ENCODE measurements at places on chromosomes 1 and 21.
A peak's percentile ranks its signal among the peaks of the same experiment; 100 is the strongest.

DNA sequence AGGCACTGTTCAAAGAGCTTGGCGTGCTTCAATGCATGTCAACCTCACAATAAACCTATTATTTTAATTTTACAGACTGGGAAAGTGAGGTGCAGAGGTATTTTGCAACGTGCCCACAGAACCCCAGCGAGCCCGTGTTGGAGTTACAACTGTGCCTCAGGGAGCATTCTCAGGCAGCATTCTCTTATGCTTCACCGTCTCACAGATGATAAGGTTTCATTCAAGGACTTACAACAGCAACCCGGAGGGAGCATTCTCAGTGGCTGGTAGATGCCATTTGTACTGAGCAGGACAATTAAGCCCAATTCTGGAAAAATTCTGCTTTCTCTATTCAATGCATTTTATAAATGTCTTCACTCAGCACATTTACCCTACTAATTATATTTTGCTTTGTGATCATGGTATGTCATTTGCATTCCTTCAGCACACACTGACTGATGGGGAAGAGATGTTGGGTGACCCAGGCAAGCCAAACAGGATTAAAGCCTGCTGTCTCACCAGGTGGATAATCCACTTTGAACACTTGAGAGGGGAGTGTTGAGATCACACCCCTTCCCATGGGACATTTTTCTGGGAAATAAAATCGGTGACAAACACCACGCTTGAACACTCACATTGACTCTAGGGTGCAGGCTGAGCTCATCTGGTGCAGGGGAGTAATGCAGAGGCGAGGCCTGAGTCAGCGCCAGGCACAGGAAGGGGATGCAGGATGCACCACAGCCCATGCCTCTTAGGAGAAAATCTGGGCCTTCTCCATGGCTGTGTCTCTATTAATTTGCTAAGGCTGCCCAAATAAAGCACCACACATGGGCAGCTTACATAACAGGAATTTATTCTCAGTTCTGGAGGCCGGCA lies 113.9 kb downstream of the CLIC6 start:
- DNase-seq = no peak

DNA sequence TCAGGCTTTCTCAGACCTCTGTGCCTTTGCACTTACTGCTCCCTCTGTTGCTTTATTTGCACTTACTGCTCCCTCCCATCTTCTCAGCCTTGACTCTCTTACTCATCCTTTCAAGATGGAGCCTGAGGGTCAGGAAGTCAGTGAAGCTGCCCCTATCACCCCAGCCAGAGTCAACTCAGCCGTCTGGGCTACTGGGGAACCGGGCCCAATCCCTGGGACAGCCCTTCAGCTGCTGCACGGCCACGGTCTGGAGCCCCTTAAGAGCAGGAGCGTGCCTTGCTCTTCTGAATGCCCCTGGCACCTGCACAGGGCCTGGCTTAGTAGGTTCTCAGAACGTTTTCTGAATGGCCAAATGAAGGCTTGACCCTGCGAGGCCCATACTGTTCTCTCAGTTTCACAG lies 244.4 kb downstream of the FOXD2 start:
- DNase-seq = no peak

DNA sequence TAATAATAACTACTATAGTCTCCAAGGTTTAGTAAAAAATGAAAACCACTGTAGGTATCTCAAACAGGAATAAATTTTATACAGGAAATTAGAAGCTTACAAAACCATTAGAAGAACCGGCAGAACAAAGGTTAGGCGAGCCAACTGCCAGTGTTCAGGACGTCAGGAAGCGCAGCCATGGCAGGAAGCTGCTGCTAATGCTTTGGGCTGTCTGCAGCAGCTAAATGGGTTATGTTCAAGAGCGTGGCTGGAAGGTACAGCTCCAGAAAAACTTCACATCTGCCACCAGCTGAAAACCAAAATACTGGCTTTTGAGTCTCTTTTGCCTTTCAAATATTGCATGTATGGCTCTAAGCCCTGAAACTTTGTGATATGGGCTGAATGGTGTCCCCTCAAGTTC lies 35.7 kb upstream of the MYSM1 start:
- no peak for DNase-seq

GRCh38 chr1:56326056-56326455 lies 253.3 kb downstream of the PLPP3 start:
- DNase-seq = no peak

DNA sequence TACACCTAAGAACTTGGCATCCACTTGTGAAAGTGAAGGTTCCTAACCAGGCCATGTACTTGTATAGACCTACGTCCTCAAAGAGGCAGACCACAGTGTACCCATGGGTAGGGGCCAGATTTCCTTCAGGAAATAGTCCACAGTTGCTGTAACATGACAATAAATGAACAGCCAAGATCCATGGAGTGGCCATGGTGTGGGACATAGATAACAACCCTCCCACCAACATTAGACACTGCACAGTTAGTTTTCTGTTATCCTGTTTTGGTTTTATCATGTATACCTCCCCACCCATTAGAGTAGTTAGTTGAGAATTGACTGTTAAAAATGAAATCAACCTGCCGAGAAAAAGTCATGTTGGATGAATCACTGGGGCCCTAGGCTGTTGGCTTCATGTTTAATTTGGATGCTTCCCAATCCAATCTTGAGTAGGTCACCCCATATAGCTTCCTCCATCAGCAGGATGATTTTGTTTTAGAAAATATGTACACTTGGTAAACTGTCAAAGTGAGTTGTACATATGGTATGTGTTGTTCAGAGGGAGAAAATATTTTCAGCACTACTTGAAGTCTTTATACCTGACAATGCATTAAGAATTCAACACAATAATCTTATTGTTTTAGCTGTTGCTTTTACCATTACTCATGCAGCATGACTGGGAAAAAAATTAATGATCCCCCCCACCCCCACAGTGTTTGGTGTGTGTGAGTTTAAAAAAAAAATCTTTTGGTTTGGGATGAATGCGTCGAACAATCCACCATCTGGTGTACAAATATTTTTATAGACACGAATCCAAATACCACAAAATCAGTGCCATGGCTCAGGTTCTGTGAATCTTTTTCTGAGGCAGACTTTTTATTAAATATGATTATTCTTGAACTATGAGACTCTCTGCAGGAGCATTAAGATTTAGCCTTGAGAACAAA lies 88.3 kb upstream of the ARHGAP29 start:
- no peak for DNase-seq

DNA sequence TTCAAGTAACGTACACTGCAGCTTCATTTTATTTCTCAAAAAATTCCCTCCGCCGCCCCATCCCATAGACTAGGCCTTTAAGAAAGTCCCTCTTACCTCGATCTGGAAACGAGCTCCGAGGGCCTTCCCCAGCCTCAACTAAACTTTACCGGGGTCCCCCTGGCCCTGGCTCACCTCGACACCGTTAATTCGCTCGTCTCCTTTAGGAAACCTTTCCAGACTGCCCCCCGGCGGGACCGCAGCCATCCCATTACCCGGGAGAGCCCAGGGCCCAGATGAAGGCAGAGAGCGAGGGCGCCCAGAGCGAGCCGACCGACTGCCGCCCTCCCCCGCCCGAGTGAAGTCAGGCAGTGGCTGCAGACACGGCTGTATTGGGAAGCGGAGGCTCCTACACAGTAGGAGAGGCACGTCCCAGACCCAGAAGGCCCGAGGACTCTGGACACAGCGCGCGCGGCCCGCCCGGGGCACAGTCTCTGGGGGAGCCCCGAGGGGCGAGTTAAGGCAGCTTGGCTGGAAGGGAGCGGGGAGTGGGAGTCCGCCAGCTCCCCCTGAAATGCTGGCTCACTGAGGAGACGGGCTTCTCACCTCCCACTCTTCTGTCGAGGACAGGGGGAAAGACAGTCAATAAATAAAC lies 14.6 kb downstream of the SEMA6C start:
- no peak for DNase-seq

- no peak for DNase-seq
Measured at GRCh38 chr1:214446772-214447556, 104.4 kb downstream of the PTPN14 start.

DNA sequence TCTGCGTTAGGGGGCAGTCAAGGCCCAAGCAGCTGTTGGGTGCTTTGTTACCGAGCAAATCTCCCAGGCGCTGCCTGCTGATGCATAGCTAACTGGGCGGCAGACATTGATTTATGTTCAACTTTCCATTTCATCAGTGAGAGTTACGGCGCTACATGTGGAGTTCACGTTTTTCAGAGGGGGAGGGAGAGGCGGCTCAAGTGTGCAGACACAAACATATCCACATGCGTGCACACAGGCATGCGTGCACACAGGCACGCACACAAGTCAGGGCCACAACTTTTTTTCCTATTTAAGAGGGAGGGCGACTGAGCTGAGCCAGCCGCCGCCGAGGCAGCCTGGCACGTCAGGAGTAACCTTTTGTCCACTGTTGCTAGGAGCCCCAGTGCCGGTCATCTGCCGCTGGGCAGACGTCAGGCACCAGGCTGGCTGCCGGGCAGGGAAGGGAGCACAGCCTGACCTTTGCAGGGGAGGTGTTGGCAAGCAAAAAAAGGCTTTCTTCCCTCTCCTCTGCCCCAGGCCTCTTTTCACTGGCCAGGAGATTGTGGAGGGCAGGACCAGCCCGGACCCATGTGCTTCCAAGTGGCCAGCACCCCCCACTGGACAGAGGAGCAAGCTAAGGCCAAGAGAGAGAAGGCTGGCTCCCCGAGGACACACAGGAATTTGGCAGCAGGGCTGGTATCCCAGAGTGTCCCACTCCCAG lies 73.3 kb downstream of the MRPL37 start:
- peak; percentile 34 for DNase-seq

GRCh38 chr1:89594096-89594740 lies 38.7 kb upstream of the LRRC8C start:
- no peak for DNase-seq

GRCh38 chr1:230189824-230190223 lies 122.8 kb downstream of the GALNT2 start:
- DNase-seq = no peak

GRCh38 chr1:64886877-64887276 lies 79.5 kb downstream of the JAK1 start:
- no peak for DNase-seq

GRCh38 chr1:207964195-207964966 lies 53.5 kb upstream of the CD34 start:
- DNase-seq = no peak

- no peak for DNase-seq
Measured at GRCh38 chr1:179230251-179230650, 774 bp upstream of the ABL2 start.

DNA sequence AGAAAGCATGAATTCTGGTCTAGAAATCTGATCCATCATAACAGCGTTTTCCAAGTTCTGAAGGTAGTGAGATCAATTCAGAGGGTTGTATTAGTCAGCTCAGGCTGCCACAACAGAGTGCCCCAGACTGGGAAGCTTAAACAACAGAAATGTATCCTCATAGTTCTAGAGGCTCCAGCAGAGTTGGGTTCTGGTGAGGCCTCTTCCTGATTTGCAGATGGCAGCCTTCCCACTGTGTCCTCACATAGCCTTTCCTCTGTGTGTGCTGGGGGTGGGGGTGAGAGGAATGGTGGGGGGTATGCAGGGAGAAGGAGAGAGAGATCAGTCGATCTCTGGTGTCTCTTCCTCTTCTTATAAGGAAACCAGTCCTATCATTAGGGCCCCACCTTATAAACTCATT lies 15.1 kb downstream of the ZBTB8B start:
- DNase-seq = no peak

DNA sequence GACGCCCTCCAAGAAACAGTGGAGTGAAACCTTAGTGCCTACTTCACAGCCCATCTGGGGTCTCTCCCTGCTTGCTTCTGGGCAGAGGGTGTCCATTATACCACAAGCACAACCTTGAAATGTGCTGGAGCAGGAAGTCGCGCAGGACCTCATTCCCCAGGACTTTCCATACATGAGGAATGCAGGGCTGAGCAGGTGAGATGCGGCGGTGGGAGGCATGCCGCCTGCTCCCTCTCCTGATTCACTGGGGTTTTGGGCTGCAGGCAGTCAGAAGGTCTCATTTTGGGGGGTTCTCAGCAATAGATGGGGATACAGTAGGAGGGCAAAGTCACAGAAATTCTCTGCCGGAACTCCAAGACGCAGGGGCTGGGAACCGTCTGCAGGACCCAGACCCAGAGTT lies 15.7 kb upstream of the UMODL1 start:
- DNase-seq = no peak

- DNase-seq = no peak
Measured at GRCh38 chr1:110719908-110720307, 45.2 kb upstream of the KCNA3 start.

DNA sequence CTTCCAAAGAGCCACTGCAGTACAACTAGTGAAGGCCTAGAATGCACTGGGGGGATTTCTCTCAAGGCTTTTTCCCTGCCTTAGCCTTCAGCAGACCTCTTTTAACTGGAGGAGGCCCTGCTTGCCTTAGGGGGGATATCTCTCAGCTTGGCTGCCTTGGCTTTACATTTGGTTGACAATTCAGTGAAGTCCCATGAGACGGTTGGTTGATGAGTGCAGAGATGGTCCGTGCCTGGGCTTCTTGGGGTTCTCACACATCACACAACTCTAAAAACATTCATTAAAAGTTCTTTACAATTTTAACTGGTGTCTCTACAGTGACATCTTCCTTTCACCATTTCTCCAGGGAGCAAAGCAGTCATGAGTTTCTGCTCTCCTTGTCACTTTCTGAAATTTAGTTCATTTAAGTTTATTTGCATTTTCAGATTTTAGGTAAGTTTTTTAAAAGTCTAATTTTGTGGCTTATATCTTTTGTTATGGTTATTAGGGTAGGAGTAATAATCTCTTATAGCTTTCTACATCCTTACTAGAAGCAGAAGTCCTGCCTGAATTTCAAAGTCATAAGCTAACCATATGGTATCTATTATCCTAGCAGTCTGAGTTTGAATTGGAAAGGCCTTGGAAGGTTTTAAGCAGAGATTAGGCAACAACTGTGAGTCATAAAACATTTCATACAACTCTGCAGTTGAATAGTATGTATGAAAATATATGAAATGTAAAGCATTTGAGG lies 487.6 kb downstream of the DPYD start:
- no peak for DNase-seq

GRCh38 chr1:232090816-232091215 lies 464.2 kb downstream of the DISC1 start:
- no peak for DNase-seq

All from cortex of kidney (tissue), 1 donor.